ENCODE measurements at places on chromosomes 5 and 9.
A peak's percentile ranks its signal among the peaks of the same experiment; 100 is the strongest.

GRCh38 chr5:38765399-38765861 lies 80.4 kb upstream of the OSMR start:
- no peaks in the 10 kb centered on the region for H3K27me3 ChIP-seq
- H3K36me3 ChIP-seq, result no peaks in the 10 kb centered on the region
- DNase-seq, result peak; percentile 44
- peaks cover 12% of the 10 kb centered on the region for H3K4me1 ChIP-seq
- no peak overlapping the region for H3K4me3 ChIP-seq

DNA sequence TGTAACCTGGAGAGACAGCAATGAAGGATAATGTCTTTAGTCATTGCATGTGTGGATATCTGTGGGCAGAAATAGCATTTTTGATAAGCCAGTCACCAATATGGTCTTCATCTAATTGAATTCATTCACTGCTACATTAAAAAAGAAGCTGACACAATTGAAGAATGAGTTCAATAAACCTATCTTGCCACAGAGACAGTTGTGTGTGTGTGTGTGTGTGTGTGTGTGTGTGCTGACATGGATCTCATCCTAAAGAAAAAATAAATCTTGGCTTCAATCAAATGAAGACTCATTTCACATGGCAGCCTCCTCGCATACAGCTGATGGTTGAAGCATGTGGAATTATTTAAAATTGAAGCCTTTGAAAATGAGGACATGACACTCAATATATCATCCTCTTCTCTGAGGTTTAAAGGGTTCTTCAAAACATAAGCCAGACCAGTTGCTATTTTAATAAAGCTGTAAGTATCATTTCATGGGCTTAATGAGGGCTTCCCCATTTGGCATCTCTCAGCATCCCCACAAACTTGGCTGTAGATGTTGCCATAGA lies 118.5 kb upstream of the PTPN3 start:
- no peak overlapping the region for H3K4me3 ChIP-seq
- H3K36me3 ChIP-seq, result no peaks in the 10 kb centered on the region
- no peak overlapping the region for H3K27ac ChIP-seq
- no peak for DNase-seq
- no peaks in the 10 kb centered on the region for H3K27me3 ChIP-seq
- H3K4me1 ChIP-seq, result no peaks in the 10 kb centered on the region

GRCh38 chr5:154285661-154286408 lies 95.3 kb downstream of the GALNT10 start:
- no peak for DNase-seq
- no peaks in the 10 kb centered on the region for H3K27me3 ChIP-seq
- H3K4me1 ChIP-seq, result peaks cover 4% of the 10 kb centered on the region
- H3K4me3 ChIP-seq, result no peak overlapping the region

DNA sequence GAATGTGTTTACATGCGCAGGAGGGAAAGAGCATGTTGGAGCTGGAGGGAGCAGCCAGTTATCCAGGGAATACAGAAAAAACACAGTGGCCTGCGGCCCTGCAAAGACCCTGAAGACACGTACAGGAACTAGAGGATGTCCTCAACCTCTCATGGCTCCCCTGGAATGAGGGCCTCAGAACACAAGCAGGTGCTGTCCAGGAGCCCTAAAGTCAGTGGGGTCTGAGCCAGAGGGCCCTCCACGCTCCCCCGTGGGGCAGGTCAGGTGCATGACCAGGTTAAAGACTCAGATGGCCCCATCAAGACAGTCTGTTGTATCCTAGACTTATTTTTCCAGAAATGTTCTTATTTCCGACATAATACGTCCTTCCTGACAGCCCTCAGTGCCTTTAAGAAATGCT lies 106.9 kb downstream of the ROR2 start:
- H3K4me1 ChIP-seq, result no peaks in the 10 kb centered on the region
- no peak overlapping the region for H3K27ac ChIP-seq

DNA sequence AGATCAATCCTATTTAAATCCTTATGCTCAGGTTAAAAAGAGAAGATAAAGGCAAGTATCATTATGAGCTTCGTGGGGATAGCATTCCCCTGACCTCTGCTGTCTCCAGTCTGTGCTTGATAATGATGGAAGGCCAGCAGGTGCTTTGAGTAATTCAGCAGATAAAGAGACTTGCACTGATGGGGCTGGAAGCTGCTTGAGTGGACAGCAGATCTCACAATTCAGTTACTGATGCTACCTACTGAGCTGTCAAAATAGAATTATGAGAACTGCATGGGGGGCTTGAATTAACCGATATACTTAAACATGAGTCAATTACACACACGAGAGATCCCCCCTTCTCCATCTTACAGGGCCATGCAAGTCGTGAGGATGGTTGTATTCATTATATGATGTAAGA lies 107.7 kb upstream of the GPR151 start:
- H3K27ac ChIP-seq, result no peak overlapping the region
- no peaks in the 10 kb centered on the region for H3K36me3 ChIP-seq
- H3K4me1 ChIP-seq, result no peaks in the 10 kb centered on the region

DNA sequence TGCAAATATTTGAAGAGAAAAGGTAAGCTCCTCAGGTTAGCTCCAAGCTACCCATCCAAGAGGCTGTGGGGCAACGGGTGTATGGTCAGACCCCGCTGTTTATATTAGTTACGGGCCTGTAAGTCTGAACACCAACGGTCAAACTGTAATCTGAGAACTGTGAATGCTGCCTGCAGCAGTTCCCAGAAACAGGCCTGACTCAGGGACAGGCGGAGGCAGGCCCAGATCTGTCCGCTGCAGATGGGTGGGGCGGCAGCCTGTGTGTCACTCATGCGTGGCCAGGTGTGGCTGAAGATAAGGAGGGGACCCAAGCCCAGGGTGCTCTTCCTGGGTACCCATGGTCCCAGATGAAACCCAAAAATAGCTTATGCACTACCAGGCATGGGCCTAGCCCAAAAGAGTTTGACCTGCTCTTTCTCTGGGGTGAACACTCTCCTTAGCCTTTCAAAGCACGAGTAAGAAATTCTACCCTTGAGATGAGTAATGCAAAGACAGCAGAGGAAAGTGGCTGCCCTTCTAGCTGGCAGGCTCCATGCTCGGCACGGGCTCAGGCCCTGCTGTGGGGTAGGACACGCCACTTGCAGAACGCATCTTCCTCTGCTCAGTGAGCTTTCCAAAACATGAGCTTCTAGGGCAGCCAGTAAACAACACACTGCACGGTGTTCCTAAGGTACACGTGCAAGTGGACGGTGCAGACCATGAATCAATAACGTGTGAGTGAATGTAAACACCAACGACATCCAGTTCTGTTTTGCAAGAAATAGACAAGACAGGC lies 9.1 kb downstream of the UBAC1 start:
- DNase-seq, result peak; percentile 91
- peaks cover 18% of the 10 kb centered on the region for H3K4me1 ChIP-seq
- no peaks in the 10 kb centered on the region for H3K27me3 ChIP-seq
- peaks cover 35% of the 10 kb centered on the region for H3K36me3 ChIP-seq
- H3K27ac ChIP-seq, result peak overlapping the region; percentile 51
- no peak overlapping the region for H3K4me3 ChIP-seq

- peak overlapping the region; percentile 64 for H3K4me3 ChIP-seq
- no peaks in the 10 kb centered on the region for H3K4me1 ChIP-seq
- no peak for DNase-seq
- H3K36me3 ChIP-seq, result peaks cover 10% of the 10 kb centered on the region
Observed at GRCh38 chr5:126595486-126596083, 566 bp upstream of the ALDH7A1 start.

DNA sequence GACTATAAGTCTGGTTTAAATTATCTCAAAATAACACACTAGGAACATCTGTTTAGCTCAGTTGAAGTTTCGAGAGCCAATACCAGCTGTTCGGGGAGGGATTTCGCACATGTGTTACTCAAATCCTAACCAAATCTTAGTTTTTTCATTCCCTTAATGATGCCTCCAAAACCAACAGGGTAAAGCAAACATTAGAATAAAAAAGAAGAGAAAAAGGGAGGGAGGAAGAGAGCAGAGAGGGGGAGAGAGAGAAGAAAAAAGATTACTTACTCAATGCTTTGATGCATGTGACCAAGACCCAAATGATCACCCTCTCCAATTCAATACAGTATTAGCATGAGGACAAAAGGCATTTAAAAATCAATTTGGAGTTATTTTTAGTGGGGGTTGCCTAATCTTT lies 86.0 kb upstream of the NR5A1 start:
- no peaks in the 10 kb centered on the region for H3K27me3 ChIP-seq
- H3K27ac ChIP-seq, result peak overlapping the region; percentile 6
- peaks cover 15% of the 10 kb centered on the region for H3K4me1 ChIP-seq
- peak overlapping the region; percentile 20 for H3K4me3 ChIP-seq
- DNase-seq, result peak; percentile 14
- H3K36me3 ChIP-seq, result no peaks in the 10 kb centered on the region

GRCh38 chr5:39970117-39970798 lies 545.5 kb upstream of the DAB2 start:
- H3K36me3 ChIP-seq, result no peaks in the 10 kb centered on the region
- no peaks in the 10 kb centered on the region for H3K4me1 ChIP-seq
- H3K4me3 ChIP-seq, result no peak overlapping the region

- DNase-seq, result no peak
- H3K4me3 ChIP-seq, result no peak overlapping the region
- H3K4me1 ChIP-seq, result no peaks in the 10 kb centered on the region
- H3K27ac ChIP-seq, result no peak overlapping the region
Observed at GRCh38 chr5:56803025-56803424, 12.3 kb upstream of the MAP3K1 start.

DNA sequence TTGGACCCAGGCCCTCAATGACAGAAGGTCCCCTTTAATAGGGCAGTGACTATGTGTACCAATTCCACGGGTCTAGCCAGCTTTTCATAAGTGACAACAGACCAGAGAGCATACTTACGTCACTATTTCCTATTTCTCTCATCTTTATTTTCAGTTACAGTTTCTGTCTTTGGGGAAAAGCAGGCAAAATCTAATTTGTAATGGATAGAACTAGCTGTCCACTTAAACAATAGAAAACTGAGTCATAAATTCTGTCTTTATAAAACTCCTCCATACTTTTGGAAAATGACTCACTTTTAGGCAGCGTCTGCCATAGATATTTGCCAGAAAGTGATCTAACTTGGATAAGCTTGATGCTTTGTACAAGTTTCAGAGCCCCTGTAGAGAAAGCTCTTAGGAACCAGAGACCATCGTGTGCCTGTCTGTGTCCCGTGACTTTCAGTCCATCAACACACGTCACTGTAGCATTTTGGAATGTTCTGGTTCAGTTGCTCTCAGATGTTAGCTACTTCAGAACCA lies 101.9 kb downstream of the F2RL2 start:
- no peak for DNase-seq
- no peaks in the 10 kb centered on the region for H3K36me3 ChIP-seq
- no peak overlapping the region for H3K4me3 ChIP-seq
- no peaks in the 10 kb centered on the region for H3K27me3 ChIP-seq

- no peaks in the 10 kb centered on the region for H3K4me1 ChIP-seq
- H3K36me3 ChIP-seq, result no peaks in the 10 kb centered on the region
- no peak for DNase-seq
- H3K27me3 ChIP-seq, result no peaks in the 10 kb centered on the region
Observed at GRCh38 chr9:133667759-133668450, 31.7 kb downstream of the DBH start.

DNA sequence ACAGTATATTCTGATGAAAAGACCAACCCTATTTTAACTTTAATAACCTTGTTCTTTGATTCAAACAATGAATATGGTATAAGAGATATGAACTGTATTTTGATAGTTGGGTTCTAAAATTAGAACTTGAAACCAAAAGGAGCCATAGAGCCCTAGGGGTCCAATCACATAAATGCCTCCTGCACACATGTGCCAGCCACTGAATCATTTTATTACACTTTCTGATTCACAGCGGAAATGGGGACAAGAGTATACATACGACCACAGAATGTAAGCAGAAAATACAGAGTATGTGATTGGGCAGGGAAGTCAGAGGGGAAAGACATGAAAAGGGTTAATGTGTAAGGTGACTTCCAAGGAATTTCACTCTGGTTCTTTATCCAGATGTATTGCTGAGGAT lies 1000.2 kb downstream of the NR2F1-AS1 start:
- H3K27me3 ChIP-seq, result no peaks in the 10 kb centered on the region
- no peaks in the 10 kb centered on the region for H3K36me3 ChIP-seq
- no peak for DNase-seq
- H3K27ac ChIP-seq, result no peak overlapping the region
- H3K4me3 ChIP-seq, result no peak overlapping the region

DNA sequence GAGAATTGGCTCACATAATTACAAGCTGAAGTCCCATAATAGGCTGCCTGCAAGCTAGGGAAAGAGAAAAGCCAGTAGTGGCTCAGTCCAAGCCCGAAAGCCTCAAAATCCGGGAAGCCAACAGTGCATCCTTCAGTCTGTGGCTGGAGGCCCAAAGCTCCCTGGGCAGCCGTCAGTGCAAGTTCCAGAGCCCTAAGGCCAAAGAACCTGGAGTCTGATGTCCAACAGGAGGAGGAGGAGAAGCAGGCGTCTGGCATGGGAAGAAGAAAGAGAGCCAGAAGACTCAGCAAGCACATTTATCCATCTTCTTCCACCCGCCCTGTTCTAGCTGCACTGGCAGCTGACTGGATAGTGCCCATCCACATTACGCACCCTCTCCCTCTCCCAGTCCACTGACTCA lies 213.4 kb downstream of the GAS1 start:
- H3K36me3 ChIP-seq, result no peaks in the 10 kb centered on the region
- peaks cover 45% of the 10 kb centered on the region for H3K4me1 ChIP-seq
- no peak for DNase-seq

DNA sequence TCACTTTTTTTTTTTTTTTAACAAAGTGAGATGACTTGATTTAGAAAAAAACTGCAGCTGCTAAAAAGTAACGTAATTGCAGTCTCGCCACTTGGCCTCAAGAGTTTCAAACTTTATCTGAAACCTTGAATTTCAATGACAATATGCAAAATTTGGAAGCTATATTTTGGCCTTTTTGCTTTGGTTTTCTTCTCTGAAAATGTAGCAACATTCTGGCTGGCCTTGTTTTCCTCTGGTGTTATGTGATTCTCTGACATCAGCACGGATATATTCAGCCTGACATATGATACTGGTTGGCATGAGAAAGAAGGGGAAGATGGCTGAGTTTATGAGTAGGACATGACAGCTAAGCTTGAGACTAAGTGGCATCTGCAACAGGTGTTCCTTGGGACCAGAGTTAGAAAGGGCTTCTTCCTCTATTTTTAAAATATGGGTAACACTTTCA lies 136.5 kb downstream of the MEF2C start:
- no peak overlapping the region for H3K4me3 ChIP-seq
- no peaks in the 10 kb centered on the region for H3K27me3 ChIP-seq
- H3K27ac ChIP-seq, result no peak overlapping the region
- H3K36me3 ChIP-seq, result peaks cover 57% of the 10 kb centered on the region
- H3K4me1 ChIP-seq, result peaks cover 7% of the 10 kb centered on the region
- DNase-seq, result peak; percentile 13

- no peaks in the 10 kb centered on the region for H3K4me1 ChIP-seq
- DNase-seq, result no peak
- H3K4me3 ChIP-seq, result no peak overlapping the region
- H3K27me3 ChIP-seq, result no peaks in the 10 kb centered on the region
- H3K27ac ChIP-seq, result no peak overlapping the region
Observed at GRCh38 chr5:146185161-146185560, 2.7 kb upstream of the LARS1 start.

- no peaks in the 10 kb centered on the region for H3K27me3 ChIP-seq
- H3K36me3 ChIP-seq, result no peaks in the 10 kb centered on the region
- no peak overlapping the region for H3K27ac ChIP-seq
- no peaks in the 10 kb centered on the region for H3K4me1 ChIP-seq
- peak; percentile 24 for DNase-seq
- H3K4me3 ChIP-seq, result no peak overlapping the region
Observed at GRCh38 chr5:81825237-81825636, 74.3 kb upstream of the SSBP2 start.
